ENCODE measurements at places on chromosomes 11 and 22. TPM values are rescaled to one million over a fixed set of nuclear protein-coding genes. Genes with fewer than 3 reads are reported as not detected.

PTPN5 gene
- total RNA-seq, result not detected

RANBP1 gene
- total RNA-seq, result 239 TPM

BIK gene
- 1.7 TPM for total RNA-seq

EIF3D gene
- total RNA-seq, result 462 TPM

LMNTD2 gene
- total RNA-seq, result 1.3 TPM

Measured in dermis blood vessel endothelial cell (primary cell).